ENCODE measurements at places on chromosomes 1 and 21.

- no peak for DNase-seq
These were observed 169.0 kb upstream of the C8B start for GRCh38 chr1:57134803-57135202.

DNA sequence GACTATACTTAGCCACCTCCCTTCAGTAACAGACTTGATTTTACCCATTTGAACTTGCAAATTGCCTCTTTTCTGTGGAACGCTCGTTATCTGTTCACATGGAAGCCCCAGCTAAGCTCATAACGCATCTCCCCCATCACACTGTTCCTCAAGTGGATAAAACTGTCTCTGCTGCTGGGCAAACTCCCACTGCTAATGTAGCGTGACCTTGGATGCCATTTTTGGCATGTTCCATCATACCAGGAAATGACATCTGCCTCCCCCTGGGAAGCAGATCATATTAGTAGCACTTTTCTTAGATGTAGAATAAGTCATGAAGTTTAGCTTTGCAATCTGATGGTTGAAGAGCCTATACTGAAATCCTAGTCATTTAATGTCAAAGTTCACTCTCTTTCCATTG is 528.7 kb upstream of the PLXNA2 start:
- DNase-seq = no peak

GRCh38 chr1:232012773-232013386 is 386.3 kb downstream of the DISC1 start:
- no peak for DNase-seq

DNA sequence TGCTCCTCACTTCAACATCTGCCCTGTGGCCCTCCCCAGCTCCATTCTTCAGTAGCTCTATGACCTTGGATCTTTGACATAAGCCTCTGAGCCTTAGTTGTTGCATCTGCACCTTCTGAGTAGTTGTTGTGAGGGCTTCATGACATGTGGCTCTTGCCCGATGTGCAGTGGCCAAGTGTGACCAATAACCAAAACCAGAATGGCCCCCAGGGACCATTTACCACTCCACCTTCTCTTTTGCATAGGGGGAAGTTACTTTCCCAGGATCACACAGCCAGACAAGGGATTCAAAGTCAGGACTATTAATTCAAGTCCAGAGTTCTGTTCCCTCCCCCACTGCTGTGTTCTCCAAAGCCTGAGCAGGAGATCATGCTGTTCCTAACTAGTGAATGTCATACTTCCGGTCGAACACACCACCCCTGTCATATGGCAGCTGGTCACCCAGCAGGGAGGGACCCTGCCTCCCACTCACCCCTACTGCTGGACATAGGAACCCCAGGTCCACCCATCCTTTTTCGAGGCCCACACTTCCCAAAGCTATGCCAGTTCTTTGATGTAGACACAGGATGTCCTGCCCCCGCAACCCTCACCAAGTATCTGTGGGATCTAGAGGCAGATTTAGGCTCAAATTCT is 4.0 kb downstream of the FGR start:
- no peak for DNase-seq

Measured in activated CD4-positive, alpha-beta T cell treated with anti-CD3 and anti-CD28 coated beads for 24 hours (primary cell).